Activated naive CD4-positive, alpha-beta T cell treated with anti-CD3 and anti-CD28 coated beads, Interleukin-2, amount 50 U/mL, for 16 hours (primary cell): ENCODE measurements at places on chromosomes 16 and 17.

DNA sequence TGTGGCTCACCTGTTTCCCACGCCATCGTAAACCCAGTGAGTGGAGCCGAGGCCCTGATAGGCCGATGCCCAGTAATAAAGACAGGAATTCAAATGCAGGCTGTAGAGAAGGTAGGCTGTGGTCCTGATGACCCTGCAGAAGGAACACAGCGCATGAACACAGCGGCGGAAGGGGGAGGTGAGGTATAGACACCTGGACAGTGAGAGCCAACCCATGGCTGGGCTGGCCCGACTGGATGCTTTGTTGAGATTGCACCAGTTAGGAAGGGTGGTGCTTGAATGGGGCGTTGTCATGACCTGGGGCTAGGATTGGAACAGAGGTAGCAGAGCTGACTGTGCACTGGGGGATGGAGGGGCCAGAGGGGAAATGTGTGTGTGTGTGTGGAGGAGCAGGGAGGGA is 59.2 kb downstream of the CNGB1 start:
- no peak for DNase-seq

DNA sequence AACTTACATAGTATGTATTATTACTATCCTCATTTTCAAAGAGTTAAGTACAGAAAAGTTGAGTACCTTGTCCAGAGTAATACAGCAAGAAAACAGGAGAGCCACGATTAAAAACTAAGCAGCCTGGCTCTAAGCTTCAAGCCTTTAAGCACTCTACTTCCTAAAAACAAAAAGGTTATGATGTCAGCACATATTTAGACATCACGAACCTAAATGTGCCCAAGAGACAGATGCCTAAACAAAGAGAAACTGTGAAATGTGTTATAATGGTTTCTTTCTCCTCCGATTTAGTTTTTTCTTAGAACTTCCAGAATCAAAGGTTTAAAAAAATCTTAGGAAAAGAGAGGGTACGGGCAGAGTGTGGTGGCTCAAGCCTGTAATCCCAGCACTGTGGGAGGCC is 151.0 kb downstream of the VPS53 start:
- no peak for DNase-seq

GRCh38 chr17:67290711-67291291 is 45.8 kb upstream of the HELZ start:
- DNase-seq: no peak

DNA sequence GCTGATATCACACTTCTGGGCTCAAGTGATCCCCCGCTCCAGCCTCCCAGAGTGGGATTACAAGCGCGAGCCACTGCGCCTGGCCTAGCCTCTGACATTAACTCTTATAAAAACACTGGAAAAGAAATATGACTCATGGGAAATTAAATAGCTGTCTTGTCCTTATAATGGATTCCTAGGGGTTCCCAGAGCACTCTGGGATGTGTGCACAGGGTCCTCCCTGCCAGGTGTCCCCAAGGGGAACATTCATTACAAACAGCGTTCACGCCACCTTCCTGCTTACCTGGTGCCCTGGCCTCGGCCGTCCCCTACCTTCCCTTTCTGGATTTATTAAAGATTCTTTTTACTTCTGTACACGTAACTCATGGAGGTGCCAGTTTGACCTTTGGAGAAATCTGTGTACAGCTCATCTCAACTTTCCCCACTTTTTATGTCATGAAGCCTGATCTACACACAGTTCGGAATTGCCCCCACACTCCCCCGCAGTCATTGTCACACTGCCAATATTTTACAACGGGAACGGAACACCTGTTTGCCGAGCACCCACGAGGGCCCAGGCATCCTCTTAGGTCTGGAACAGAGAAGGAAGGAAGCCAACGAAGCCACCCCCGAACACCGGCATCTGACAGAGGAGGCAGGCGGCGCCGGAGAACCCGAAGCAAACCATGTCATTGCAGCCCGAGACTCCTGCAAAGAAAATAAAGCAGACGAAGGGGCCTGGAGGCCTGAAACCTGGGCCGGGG is 39.7 kb upstream of the MEAK7 start:
- DNase-seq: peak; percentile 53

GRCh38 chr17:81315129-81315884 is 20.2 kb upstream of the SLC38A10 start:
- no peak for DNase-seq

DNA sequence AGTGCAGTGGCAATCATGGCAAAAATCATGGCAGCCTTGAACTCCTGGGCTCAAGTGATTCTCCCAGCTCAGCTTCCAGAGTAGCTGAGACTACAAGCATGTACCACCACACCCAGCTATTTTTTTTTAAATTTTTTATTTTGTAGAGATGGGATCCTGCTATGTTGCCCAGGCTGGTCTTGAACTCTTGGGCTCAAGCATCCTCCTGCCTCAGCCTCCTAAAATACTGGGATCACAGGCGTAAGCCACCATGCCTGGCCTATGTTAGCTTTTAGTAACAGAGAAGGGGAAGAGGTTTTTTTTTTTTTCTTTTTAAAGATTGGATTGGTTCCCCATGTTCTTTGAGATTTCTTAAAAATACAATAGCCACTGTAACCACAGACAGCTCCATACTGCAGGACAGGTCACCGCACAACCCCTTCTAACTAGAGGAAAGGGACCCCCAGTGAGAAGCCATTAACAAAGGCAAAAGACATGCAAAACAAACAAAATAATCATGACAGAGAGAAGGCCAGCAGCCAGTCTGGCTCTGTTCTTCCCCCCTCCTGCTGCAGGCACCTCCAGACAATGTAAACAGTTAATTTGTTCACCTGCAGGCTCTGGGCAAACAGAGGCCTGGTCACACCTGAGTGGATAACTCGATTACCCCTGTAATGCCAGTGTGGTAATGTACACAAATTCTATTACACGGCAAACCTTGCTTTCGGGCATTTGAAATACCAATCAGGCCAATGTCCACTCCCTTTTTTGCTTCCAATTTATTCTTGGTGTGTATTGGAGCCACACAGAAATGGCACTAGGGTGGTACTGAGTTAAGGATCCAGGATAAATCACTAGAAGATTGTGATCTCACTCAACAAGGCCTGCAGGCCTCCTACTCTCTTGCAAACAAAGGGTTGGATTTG is 52.9 kb downstream of the SNX11 start:
- no peak for DNase-seq

DNA sequence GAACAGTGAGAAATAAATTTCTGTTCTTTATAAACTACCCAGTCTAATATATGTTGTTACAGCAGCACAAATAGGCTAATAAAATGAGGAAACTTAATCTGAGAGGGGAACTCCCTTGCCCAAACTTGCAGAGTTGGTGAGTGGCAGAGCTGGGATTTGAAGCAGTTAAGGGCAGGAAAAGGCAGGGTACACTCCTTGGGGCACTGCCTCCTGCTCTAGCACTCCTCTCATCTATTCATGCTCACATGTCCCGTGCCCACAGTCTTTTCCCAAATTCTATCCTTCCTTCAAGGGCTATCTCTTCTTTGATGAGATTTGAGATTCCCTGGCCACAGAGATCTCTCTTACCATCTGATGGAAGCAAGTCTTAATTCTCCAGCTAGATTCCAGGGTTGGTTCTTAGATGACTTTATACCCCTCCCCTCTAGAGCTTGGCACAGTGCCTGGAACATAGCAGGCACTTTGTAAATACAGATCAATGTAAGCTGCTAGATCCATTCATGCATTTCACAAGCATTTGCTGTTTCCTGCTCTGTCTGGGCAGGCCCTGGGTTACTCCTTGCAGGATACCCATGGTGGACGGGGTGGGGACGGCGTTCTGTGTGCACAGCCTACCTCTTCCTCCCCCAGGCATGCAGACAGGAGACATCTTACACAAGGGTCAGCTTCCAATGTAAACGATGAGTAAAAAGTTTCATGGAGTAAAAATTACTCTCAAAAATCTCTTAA is 39.2 kb upstream of the ABCC12 start:
- no peak for DNase-seq

DNA sequence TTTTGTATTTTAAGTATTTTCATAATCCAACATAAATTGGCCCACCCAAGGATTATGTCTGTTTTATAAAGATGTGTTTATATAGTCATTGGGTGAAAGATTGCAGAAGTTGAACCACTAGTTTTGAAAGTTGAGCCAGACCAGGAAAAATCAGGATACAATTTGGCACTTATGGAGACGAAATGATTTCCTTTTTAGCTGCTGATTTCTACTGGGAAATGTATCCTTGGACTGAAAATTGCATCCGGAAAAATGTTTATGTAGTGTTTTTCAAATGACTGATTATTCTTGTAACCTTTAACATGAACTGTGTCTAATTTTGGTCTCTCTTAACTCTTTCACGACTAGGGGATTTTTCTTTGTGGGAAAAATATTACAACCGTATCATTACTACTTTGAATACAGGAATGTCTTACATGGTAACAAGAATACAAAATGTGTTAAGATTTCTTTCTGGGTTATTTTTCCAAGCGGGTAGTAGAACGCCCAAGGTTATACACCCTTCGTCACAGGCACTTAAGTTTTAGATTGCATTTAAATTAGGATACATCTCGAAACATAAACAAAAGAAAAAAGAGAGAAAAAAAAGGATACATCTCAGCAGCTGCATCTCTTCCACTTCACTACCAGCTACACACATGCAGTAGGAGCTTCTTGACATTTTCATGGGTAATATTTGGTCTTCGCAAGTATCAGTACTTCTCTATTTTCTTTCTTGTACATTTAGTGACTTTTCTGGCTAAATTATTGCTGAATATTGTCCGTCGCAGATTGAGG is 273.0 kb upstream of the TBX2 start:
- DNase-seq: no peak

DNA sequence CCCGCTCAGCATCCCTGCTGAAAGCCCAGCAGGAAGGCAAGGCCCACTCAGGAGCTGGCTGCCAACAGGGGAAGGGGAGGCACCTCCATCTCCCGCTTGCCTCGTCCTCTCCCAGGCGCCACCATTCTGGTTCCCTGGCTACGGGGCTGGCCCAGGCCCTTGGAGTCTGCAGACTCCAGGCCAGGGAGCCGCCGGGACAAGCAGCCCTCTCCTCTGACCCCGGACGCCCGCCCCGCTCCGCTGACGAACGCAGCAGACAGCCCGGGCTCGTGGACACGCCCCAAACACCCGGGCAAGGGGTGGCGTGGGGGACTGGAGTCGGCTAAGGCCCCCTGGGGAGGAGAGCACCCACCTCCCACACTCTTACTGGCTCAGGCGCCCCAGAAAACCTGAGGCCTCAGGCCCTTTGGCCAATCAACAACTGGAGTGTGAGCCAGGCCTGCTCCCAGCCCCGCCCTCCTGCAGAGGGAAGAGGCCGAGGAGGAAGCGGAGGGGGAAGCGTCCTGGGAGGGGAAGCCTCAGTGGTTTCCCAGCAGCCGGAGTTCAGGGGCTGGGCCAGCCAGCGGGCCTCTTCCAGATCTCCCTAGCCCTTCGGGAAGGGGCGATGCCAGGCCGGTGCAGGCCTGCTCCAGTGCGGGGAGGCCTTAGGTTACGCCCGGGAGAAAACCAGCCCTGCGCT is 4.2 kb downstream of the MNT start:
- DNase-seq: peak; percentile 50

DNA sequence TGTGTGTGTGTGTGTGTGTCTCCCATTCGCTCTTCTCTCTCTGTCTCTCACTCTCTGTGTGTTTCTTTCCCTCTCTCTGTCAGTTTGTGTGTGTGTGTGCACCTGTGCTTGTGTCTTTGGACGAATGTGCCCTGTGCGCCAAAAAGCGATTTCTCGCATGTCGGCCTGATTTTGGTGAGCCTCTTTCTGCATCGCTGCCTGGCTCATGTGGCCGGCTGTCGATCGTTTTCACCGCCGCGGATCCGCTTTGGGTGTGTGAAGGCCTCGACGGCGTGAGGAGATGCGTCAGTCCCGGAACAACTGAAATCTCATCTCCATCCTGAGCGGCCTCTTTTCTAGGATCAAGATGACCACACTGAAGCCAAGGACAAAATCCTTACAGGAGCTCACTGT is 609.0 kb downstream of the KCNJ18 start:
- DNase-seq: no peak

GRCh38 chr16:23757116-23757515 is 2.3 kb downstream of the CHP2 start:
- no peak for DNase-seq

DNA sequence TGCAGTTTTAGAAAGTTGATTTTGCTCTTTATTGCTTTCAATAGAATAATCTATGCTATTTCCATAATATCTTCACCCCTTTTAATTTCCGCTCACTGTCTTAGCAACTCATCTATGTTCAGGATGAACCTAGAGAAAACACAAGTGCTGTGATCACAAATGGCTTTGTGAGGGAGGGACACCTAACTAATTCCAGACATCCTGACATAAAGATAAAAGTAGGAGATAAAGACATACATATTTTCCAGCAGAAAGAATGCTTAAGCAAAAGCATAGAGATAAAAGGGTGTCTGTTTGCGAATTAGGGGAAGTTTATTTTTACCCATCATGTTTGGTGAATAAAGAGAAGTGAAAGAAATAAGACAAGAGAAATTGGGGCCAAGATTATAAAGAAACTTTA is 254.2 kb downstream of the KCNJ2 start:
- DNase-seq: no peak

DNA sequence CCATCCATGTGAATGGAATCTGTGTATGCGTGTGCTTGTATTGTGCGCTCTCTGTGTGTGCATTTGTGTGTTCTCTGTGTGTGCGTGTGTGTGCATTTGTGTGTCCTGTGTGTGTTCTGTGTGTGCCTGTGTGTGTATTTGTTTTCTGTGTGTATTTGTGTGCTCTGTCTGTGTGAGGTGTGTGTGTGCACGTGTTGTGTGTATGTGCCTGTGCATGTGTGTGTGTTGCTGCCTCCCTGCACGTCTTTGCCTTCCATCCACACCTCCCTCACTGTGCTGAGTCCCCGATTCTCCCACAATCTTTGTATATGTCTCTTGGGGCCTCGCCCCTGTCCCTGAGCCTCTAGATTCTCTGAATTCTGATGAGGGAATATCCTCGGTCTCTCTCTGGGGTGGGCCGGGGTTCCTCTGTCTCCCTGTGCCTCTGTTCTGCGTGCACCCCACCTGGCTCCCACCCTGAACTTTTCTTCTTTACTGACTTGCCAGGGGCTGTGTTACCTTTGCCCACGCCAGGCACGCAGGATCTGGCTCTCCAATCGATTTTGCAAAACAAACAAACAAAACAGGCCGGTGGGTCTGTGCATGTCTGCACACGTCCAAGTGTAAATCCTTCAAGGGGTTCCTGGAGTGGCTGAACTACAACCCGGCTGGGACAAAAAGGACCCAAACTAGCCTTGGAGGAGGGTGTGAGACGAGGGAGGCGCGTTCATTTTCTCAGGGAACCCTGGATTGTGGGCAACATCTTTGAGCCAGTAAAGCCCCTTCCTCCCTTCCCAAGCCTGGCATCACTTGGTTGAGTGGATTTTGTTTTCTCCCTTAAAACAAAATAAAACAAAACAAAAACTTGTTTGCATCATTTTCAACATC is 8.1 kb upstream of the FOXF1 start:
- DNase-seq: no peak
